ENCODE measurements at places on chromosomes 6 and 20. TPM values are rescaled to one million over a fixed set of nuclear protein-coding genes. Genes with fewer than 3 reads are reported as not detected.

The CLDN20 gene
- not detected for total RNA-seq

The CFB gene
- 1.6 TPM for total RNA-seq

The C6orf132 gene
- 2.8 TPM for total RNA-seq

The CDSN gene
- 0.06 TPM for total RNA-seq

The SLC16A10 gene
- total RNA-seq: 0.60 TPM

The ULBP3 gene
- 5.3 TPM for total RNA-seq

The KHDC1 gene
- 4.2 TPM for total RNA-seq

The EPPIN gene
- not detected for total RNA-seq

The BCAS4 gene
- total RNA-seq: 27.1 TPM

The ANGPT4 gene
- 0.04 TPM for total RNA-seq

The NRN1 gene
- total RNA-seq: 0.95 TPM

The SLPI gene
- total RNA-seq: 11.9 TPM

The ECT2L gene
- not detected for total RNA-seq

The PLG gene
- not detected for total RNA-seq

The SLC18B1 gene
- 4.8 TPM for total RNA-seq

Measured in A549 treated with dexamethasone at 1 μM for 4 hours (cell line).